ENCODE measurements at places on chromosomes 6 and 20. TPM values are rescaled to one million over a fixed set of nuclear protein-coding genes. Genes with fewer than 3 reads are reported as not detected.

The LIN28B gene
- not detected for total RNA-seq

The FOXS1 gene
- 2.8 TPM for total RNA-seq

The GJA10 gene
- not detected for total RNA-seq

The UNC5CL gene
- not detected for total RNA-seq

The KIF13A gene
- total RNA-seq = 43.4 TPM

The TFAP2C gene
- not detected for total RNA-seq

The KDM1B gene
- total RNA-seq = 7.4 TPM

The VSX1 gene
- total RNA-seq = not detected

The SLC17A9 gene
- total RNA-seq = 13.8 TPM

The LINC00237 gene
- not detected for total RNA-seq

The EYA4 gene
- total RNA-seq = under 0.01 TPM

The SLC12A5 gene
- 0.63 TPM for total RNA-seq

The SIGLEC1 gene
- total RNA-seq = not detected

The OPN5 gene
- not detected for total RNA-seq

The SLC16A10 gene
- not detected for total RNA-seq

The PCK1 gene
- not detected for total RNA-seq

The MYLK2 gene
- 0.36 TPM for total RNA-seq

The CLPSL1 gene
- not detected for total RNA-seq

The PHACTR3 gene
- total RNA-seq = not detected

The CAGE1 gene
- total RNA-seq = 0.09 TPM

The PDYN gene
- total RNA-seq = not detected

The MYLK4 gene
- total RNA-seq = 0.38 TPM

The LATS1 gene
- 8.9 TPM for total RNA-seq

The GABRR1 gene
- not detected for total RNA-seq

The PSMF1 gene
- 22.1 TPM for total RNA-seq

The TFAP2A gene
- total RNA-seq = 0.09 TPM

The HUS1B gene
- 1.6 TPM for total RNA-seq

The MEI4 gene
- total RNA-seq = under 0.01 TPM

The DDRGK1 gene
- 37.9 TPM for total RNA-seq

The TRIM10 gene
- not detected for total RNA-seq

The AIF1 gene
- not detected for total RNA-seq

The CD109 gene
- total RNA-seq = 15.4 TPM

The CAP2 gene
- total RNA-seq = 5.0 TPM

The POM121L2 gene
- total RNA-seq = not detected

The ARMC2 gene
- 2.1 TPM for total RNA-seq

The RAMACL gene
- 4.6 TPM for total RNA-seq

The MUCL3 gene
- total RNA-seq = not detected

The ABHD16B gene
- not detected for total RNA-seq

The TCF15 gene
- 0.90 TPM for total RNA-seq

The GPX5 gene
- not detected for total RNA-seq

The FAM217A gene
- not detected for total RNA-seq

The OR2B6 gene
- not detected for total RNA-seq

The ARMC12 gene
- total RNA-seq = 0.19 TPM

The CDH22 gene
- not detected for total RNA-seq

The SLC17A1 gene
- total RNA-seq = not detected

The DIDO1 gene
- 44.6 TPM for total RNA-seq

The RRAGD gene
- 0.09 TPM for total RNA-seq

The DCBLD1 gene
- 37.7 TPM for total RNA-seq

The DCDC2 gene
- not detected for total RNA-seq

The HSPA12B gene
- total RNA-seq = 11.6 TPM

The GCM1 gene
- total RNA-seq = not detected

The LST1 gene
- 1.0 TPM for total RNA-seq

The LTB gene
- 2.3 TPM for total RNA-seq

The CPNE5 gene
- 15.2 TPM for total RNA-seq

The TINAG gene
- not detected for total RNA-seq

The LAMP5 gene
- not detected for total RNA-seq

The BCAS4 gene
- 4.9 TPM for total RNA-seq

The C20orf144 gene
- 0.09 TPM for total RNA-seq

The ADAM33 gene
- not detected for total RNA-seq

The EDN1 gene
- 168 TPM for total RNA-seq
